Stimulated activated CD8-positive, alpha-beta memory T cell treated with anti-CD3 and anti-CD28 coated beads, Interleukin-4, amount 100 ng/mL, for 4 hours (primary cell): ENCODE measurements at places on chromosomes 5 and 9.

- no peak for DNase-seq
Observed at GRCh38 chr9:22829236-22829635, 382.6 kb downstream of the DMRTA1 start.

- no peak for DNase-seq
Observed at GRCh38 chr5:6435356-6435755, 13.3 kb upstream of the UBE2QL1 start.

DNA sequence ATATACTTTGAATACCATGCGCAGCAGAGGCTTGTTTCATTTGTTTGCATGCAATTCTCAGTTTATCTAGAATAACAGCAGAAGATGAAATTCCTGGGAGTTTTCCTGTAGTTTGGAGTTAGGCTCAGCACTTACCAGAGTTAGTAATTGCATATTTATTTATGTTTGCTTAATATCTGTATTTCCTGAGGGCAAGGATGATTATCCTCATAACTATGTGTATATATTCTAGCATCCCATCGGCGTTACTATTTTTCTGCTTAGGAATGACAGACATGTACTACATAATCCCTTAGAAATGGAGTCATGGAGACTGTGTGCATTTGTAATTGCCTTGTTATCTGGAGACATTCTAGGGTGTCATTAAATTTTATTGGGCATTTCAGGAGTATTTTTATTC lies 1184.8 kb downstream of the DTWD2 start:
- no peak for DNase-seq

- no peak for DNase-seq
Observed at GRCh38 chr5:170571875-170572852, 68.3 kb downstream of the KCNIP1 start.

DNA sequence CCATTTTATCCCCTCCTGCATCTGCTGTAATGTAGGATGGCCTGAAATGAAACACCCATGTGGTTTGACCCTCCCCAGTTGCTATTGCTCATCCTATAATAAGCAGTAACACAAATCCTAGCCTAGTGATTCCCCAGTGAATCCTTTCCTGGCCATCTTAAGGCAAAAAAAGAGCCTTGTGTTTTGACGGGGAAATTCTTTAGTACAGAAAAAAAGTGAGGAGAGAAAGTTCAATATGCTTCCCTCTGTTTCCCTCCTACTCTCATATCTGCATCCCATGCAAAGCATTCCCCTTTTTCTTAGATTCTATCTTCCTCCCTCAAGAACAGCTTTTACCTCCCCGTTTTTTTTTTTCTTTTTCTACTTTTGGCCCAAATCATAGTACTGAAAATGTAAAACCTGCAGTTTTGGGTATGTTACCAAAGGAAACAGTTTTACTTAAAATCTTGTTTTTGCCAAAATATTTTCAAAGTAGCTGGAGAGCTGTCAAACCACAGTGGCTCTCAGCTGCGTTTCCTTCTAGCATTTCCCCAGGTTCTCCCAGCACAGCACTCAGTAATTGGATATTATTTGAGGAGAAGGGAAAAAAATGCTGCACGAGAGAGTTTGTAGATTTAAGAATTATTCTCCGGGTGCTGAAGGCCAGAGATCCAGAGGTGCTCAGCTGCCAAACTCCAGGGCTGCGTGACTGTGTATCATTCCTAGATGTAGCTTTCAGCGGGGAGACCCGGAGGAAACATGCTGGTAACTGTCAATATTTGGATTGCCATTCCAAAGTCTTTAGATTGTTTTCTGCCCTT lies 321.4 kb downstream of the NPR3 start:
- DNase-seq = no peak

DNA sequence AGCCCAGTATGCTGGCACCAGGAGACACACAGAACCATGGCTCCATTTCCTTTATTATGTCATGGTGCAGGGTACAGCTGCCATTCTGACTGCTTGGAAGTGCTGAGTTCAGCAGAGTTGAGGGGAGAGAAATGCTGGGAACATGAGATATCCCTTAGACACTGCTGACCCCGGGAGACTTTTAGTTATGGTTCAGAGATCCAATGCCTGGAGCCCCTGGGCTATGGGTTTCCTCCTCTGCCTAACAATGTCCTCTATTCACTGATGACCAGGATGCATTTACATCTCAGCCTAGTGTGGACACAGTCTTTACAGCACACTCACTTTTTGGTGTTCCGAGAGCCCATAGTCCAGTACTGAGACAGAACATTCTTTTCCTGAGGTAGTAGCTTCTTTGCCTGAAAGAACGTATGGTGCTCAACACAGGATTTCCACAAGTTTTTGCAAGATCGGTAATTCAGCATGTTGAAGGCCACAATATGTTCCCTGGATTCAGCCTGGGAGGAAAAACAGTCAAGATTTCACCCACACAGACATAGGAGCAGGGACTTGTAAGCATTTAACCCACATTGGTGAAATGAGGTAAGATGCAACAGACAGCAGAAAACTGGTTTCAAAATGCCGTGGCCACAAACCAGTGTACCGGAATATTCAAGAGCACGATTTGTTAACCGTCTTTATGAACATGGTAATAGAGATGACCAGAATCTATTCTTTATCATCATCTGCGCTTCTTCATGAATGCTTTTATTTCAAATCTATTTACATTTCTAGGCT lies 71.3 kb downstream of the PTPN3 start:
- no peak for DNase-seq

DNA sequence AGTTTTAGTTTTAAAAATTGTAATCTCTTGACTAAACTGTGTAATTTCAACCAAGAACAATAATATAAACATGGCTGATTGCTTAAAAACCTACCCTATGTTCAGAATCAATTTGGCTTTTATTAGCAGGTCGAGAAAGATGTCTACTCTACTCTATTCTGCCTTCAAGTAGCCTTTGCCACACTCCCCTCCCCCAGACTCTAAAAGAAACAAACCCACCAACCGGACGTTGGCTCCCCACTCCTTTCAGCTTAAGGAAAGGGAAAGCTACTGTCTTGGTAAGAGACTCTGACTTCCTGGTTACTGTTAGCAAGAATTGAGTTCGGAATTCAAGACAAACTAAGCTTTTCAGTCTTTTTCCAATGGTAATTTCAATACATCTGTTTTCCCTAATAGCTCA lies 46.7 kb downstream of the TNFAIP8 start:
- DNase-seq = no peak

GRCh38 chr9:116589392-116590354 lies 97.4 kb upstream of the TRIM32 start:
- no peak for DNase-seq

GRCh38 chr9:79883073-79883645 lies 311.4 kb downstream of the TLE4 start:
- DNase-seq = no peak

DNA sequence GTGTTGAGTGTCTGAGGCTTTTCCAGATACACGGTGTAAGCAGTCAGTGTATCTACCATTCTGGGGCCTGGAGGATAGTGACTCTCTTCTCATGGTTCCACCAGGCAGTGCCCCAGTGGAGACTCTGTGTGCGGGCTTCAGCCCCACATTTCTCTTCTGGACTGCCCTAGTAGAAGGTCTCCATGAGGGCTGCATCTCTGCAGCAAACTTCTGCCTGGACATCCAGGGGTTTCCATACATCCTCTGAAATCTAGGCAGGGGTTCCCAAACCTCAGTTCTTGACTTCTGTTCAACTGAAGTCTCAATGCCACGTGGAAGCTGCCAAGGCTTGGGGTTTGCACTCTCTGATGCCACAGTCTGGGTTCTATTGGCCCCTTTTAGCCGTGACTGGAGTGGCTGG lies 256.6 kb upstream of the ITGA1 start:
- DNase-seq = no peak

DNA sequence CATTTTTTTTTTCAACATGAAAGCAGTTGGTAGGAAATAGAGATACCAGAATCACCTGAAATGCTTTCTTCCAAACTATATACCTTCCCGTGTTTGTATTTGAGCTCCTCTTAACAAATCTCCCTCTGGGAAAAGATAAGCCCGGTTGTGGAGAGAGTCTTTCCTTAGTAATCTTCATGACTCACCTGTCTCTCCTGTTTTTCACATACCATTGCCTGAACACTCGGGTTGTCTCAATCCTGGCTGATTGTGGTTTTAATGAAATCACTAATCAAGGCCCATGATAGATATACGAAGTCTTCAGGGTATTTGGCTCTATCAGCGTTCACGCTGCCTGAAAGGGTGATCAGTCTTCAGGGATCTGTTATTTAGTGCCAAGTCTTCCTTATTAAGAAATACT lies 136.7 kb downstream of the MAN2A1 start:
- no peak for DNase-seq

- DNase-seq = no peak
Observed at GRCh38 chr5:39947657-39948056, 522.9 kb upstream of the DAB2 start.

DNA sequence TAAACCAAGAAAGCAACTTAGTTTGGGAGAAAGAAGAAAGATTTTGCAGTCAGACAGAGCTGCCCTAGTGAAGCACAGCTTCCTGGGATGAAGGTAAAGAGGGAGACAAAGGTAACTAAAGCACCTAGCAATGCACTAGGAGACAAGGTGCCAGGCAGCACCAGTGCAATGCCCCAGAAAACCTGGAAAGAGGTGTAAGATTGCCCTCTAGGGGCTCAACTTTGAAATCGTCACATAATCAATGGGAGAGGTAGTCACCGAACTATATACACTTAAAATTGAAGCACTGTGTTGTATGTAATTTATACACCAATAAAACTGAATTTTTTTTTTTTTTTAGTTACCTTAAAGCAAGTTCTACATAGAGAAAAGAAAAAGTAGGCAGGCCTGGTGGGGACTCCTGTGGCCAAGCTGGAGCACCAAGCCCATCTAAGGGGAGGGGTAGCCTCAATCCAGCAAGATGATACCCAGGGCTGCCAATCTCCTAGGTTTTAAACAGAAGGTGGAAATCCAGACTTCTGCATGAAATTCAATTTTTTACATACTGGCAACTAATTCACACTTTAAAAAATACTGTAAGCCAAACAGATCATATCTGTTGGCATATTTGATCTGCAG lies 48.2 kb downstream of the CDK5RAP2 start:
- no peak for DNase-seq

DNA sequence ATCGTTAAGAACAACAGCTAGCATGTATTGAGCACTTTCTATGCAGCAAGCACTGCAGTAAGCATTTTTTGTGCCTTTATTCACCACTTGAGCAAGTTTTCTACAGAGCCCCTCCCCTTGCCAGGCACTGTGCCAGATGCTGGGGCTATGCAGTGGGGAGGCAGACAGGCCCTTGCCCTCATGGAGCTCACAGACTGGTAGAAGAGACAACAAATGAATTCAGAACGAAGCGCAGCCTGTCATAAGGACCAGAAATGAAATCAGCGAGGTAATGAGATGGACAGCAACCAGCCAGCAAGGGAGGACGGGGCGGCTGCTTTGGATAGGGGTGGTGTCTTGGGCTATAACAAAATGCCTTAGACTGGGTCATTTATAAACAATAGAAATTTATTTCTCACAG lies 68.8 kb downstream of the C9orf50 start:
- DNase-seq = no peak

GRCh38 chr5:140108093-140109017 lies 5.6 kb upstream of the PURA start:
- no peak for DNase-seq

- no peak for DNase-seq
Observed at GRCh38 chr9:136566901-136567300, 21.1 kb upstream of the NOTCH1 start.

DNA sequence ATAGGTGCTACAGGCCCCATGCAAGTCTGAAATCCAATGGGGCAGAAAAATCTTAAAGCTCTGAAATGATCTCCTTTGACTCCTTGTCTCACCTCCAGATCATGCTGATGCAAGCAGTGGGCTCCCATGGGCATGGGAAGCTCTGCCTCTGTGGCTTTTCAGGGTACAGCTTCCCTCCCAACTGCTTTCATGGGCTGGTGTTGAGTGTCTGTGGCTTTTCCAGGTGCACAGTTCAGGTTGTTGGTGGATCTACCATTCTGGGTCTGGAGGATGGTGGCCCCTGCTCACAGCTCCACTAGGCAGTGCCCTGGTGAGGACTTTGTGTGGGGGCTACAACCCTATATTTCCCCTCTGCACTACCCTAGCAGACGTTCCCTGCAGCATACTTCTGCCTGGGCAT lies 103.5 kb downstream of the STARD4 start:
- DNase-seq = no peak

DNA sequence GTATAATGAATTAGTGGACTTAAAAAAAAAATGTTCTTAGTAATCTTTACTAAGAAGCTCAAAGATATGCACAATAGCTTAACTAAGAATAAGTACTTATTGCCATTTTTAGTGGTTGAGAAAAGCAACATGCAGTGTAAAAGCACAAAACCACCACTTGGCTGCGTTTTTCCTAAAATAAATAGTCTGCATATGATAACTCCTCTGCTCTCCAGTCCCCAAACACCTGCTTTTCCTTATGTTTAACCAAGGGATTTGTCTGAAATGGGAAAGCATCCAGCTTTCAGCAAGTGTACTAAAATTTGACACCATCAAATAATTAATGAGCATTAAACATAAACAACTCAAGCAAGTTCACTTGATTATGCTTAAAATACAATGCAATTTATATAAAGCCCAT lies 41.4 kb downstream of the PSIP1 start:
- DNase-seq = no peak

DNA sequence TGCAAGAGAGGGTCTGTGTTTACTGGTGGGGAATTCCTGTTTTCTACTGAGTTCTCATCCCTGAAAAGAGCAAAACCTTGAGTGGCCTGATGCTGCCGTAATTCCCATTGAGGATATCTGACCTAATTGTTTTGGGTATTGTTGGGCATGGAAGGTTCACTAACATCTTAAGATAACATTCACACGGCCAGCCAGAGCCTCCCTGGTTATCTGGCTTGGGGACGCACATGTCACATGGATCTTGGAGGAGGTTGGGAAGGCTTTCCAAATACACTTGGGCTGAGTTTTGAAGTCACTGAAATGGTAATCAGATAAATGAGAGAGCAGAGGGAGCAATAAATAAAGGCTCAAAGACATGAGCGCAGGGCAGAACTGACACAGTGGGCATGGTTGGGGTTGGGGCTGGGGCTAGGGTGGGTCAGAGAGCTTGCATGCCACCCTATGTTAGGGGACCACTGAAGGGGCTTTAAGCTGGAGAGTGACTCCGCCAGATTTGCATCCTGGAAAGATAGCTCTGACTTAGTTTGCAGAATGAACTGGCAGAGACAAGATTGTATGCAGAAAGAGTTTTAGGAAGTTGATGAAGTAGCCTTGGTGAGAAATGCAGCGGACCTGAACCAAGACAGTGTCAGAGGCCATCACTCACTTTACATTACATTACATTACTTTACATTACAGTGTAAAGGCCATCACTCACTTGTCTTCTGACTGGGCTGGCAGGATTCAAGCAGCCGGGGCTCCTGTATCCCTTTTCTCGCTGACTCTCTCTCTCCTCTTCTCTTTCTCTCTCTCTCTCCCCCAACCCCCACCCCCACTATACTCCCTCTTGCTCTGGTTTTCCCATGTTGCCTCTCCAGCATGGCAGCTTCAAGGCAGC lies 24.2 kb downstream of the SLC1A1 start:
- DNase-seq = no peak

DNA sequence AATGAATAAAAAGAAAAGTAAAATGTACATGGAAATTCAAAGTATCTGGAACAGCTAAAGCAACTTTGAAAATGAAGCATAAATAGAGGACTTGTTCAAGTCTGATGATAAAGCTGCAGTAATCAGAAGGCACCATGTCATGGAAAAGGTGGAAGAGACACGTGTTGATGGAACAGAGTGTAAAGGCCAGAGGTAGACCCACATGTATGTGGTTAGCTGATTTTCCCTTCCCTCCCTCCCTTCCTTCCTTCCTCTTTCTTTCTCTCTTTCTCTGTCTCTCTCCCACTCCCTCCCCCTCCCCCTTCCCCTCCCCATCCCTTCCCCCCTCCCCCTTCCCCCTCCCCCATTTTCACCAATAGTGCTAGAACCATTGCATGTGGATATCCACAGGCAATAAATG lies 58.7 kb upstream of the FCN1 start:
- no peak for DNase-seq

- DNase-seq = no peak
Observed at GRCh38 chr9:113654605-113655428, 191.3 kb downstream of the RGS3 start.
